ENCODE measurements at places on chromosomes 11 and 22.

DNA sequence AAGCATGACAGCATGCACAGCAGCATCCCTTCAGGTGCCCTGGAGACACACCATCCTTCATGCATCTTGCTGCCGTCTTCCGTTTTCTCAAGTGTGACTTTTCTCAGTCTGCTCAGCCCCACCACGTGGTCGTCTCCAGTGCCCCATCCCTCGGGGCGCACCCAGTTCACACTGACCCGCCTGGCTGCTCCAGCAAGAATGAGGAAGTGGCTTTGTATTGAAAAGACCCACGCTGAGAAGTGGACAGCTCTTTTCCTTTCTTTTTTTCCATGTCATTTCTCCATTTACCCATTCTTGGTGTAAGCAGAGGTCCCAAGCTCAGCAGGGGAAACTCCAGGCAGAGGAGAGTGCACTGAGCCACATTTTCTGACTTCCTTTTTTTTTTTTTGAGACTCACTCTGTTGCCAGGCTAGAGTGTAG is 14.5 kb downstream of the SERPINH1 start:
- peak; percentile 61 for DNase-seq

- no peak for DNase-seq
Measured at GRCh38 chr11:3197878-3198528, 20.6 kb downstream of the MRGPRG start.

- DNase-seq: peak; percentile 93
Measured at GRCh38 chr22:24189249-24190158, 8.2 kb downstream of the SUSD2 start.

DNA sequence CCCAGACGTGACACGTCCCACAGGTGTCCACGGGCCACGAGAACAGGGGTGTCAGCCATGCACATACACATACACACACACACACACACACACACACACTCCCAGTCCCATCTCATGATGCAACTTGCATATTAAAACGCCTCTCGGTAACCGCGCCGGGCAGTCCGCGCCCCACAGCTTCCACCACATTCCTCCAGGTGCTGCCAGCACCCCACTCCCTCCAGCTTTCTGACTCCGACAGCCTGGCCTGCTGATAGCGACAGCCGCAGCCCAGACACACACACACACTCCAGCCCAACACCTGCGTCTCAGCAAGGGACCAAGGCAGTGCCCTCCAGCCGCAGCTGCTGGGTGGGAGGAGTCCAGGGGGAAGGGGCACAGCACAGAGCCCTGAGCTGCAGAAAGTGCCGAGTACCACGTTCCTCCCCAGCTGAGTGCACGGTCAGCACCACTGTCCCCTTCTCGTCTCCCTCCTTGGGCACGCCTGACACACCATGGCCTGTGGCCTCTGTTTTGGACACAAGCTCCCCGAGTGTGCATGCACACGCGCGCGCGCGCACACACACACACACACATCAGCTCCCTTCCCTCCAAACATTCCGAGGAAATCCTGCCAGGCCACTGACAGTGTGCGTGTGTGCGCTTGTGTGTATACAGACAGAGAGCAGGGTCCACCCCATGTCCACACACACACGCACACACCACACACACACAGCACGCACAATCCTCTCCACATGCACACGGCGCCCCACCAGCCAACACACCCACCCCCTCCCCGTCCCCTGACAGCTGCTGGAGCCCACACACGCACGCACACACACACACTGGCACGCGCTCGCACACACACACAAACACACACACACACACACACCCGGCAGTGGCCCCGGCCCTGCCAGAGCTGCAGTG is 1.2 kb downstream of the ELFN2 start:
- DNase-seq: peak; percentile 13

GRCh38 chr22:33737662-33738061 is 182.6 kb downstream of the LARGE1 start:
- DNase-seq: no peak

- DNase-seq: no peak
Measured at GRCh38 chr22:26362471-26362870, 66.6 kb upstream of the ASPHD2 start.

- no peak for DNase-seq
Measured at GRCh38 chr11:92782806-92783205, 186.6 kb upstream of the MTNR1B start.

DNA sequence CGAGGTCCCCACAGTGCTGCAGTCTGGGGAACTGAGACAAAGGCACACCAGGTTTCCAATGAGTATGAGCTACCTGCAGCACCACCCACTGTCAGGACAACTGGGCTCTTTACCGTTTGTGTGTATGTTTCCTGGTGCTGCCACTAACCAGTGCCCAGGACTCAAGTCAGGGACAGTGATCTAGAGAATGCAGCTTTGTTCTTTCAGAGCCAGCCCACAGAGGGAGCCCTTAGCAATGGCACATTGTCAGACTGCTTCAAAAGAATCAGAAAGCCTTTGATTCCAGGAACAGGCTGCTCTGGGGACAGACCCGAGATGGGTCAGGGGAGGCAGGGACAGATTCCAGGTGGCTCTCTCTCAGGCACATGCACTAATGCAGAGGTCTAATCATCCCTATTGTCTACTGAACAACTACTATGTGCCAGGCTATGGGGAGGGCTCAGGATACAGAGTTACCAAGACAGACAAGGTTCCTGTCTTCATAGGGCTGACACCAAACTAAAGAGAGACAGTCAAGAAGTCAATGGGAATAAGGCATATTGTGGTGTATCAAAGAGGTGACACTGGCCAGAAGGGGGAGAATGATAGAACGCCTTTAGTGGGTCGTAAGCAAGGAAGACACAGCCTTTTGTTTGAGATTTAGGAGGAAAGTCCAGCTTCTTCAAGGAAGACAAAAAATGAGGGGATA is 103.7 kb downstream of the VPREB1 start:
- DNase-seq: no peak

GRCh38 chr11:125874556-125875124 is 12.8 kb upstream of the HYLS1 start:
- DNase-seq: peak; percentile 63

- DNase-seq: peak; percentile 3
Measured at GRCh38 chr11:5891216-5891800, 1.7 kb upstream of the OR52E5 start.

DNA sequence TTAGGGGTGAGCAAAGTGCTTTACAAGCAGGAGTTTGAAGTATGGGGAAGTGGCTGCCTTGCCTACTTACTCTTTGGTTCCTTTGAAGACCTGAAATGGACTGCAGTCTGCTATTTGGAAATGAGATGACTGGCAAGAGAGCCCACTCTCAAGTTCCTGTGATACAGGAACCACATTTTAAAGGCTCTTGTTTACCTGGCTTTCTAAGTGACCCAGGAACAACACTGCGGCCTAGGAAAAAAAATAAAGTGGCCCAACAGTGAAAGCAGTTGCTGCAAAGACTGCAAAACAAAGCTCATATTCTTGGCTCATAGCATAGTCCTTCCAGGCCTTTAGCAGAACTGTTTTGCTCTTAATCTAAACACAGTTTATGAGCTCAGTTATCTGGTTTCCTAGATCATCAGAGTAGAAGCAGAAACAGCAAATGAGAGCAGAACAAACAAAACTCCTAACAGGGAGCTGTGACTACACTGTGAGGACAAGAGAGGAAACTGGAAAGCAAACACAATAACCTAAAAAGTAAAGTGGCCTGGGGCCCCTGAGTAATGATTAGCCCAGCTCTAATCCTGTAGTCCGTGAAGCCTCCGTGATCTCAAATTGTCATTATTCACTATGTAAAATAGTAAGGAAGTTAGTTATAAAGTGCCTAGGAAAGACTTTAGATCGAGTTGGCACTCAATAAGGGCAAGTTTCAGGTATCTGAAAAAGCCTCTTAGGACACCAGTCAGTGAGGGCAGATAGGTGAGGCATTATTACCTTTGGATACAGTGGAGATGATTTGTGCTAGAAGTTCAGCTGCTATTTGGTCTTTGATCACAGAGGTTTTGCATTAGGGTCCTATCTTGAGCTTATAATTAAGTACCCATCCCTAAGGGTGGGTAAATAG is 11.5 kb downstream of the CCDC117 start:
- DNase-seq: no peak

DNA sequence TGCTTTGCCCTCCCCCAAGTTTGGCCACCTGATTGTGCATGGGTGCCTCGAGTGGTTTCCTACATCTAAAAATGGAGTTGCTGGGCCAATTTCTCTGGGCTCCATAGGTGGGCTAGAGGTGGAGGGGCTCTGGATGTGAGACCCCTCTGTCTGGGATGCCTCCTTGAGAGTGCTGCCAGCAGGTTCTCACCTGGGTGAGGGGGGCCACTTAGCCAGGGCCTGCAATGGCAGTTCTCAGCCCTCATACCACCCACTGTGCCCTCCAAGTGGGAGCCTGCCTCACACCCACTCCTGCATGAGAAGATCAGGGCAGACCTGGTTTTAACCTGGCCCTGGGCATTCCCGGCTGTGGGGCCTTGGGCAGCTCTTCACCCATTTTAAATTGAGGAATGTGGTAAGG is 83.9 kb downstream of the CABIN1 start:
- no peak for DNase-seq

GRCh38 chr22:21624120-21624879 is 5.5 kb downstream of the YDJC start:
- no peak for DNase-seq

GRCh38 chr11:46215208-46215931 is 62.1 kb upstream of the CREB3L1 start:
- no peak for DNase-seq

GRCh38 chr11:66322732-66323427 is 6.0 kb upstream of the CD248 start:
- DNase-seq: no peak

DNA sequence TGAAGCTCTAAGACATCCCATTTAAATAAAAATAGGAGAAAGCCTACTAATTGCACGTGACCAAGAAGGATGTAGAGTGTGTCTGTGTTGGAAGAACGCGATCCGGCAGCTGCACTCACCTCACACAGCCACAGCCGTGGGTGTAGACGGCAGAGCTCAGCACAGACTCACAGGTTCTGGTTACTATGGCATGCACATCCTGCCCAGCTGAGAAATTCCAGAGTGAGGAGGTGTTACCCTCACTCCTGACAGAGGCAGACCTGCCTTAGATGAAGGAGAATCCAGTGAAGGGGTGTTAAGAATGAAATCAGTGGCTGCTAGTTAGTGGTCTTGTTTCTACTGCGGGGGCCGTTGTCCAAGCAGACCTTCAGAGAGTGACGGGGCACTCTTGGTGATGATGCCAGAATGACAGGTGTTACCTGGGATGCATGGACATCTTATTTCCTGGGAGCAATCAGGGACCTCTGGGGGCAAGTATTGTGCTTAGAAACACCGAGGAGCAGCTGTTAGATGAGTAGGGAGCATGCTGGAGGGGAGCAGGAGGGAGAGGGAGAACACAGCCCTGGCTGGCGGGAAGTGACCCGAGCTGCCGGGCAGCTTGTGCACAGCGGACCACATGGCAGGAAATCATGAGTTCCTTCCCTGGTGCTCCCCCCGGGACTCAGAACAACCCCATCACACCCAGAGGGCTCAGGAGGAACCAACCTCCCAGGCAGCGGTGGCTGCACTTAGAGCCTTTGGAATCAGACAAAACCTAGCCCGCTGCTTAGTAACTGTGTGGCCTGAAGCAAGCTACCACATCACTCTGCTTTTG is 12.3 kb downstream of the KCNJ5 start:
- DNase-seq: no peak

DNA sequence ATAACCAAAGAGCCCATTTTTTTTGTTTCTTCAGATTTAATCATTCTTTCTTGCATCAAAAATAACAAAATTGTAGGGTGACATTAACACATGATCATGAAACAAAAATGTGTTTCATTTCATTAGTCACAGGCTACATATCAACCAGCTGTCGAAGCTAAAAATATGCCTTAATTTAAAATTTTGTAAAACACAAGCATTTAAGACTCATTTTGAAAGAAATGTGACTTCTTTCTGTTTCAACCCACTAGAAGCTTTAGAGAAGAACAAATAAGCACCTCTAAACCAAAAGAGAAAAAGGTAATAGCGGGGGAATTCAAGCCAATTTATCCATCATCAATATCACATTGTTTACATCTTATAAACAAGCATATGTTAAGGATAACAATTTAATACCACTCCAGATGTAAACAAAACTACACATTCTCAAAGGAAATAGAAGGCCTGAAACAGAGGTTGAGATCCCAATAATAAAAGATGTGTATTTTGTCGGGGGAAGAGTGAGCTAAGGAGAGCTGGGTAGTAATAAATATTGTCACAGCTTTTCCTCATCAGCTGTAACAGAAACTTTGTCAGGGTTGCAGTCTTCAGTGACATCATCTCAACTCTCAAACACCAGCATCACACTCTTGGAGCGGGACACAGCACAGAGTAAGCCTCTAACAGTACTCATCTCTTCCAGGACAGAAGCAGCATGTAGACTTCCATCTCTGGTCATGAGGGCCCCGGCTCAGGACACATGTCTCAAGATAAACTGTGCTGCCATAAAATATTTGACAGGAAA is 42.0 kb downstream of the ALG9 start:
- no peak for DNase-seq

- DNase-seq: no peak
Measured at GRCh38 chr11:63621071-63621470, 6.8 kb upstream of the PLAAT3 start.

GRCh38 chr22:45421349-45422055 is 8.0 kb downstream of the RIBC2 start:
- no peak for DNase-seq

DNA sequence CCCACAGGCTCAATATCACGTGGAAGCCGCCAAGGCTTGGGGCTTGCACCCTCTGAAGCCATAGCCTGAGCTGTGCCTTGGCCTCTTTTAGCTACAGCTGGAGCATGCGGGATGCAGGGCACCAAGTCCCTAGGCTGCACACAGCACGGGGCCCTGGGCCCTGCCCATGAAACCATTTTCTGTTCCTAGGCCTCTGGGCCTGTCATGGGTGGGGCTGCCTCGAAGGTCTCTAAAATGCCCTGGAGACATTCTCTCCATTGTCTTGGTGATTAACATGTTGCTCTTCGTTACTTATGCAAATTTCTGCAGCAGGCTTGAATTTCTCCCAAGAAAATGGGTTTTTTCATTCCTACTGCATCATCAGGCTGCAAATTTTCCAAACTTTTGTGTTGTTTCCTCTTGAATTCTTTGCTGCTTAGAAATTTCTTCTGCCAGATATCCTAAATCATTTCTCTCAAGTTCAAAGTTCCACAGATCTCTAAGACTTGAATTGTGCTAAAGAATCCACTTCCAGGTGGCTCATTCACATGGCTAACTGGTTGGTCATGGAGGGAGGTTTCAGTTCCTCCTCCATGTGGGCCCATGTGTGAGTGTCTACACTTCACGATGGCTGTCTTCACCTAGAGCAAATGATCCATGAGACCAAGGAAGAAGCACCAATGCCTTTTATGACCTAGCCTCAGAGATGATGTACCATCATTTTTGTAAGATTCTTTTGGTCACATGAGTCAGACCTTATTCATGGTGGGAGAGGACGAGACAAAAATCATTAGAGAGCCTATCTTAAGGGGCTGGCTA is 7.4 kb upstream of the CREBZF start:
- DNase-seq: no peak

- DNase-seq: no peak
Measured at GRCh38 chr11:29320196-29320595, 696.6 kb downstream of the KCNA4 start.

- no peak for DNase-seq
Measured at GRCh38 chr11:110287537-110287936, 8.9 kb downstream of the RDX start.

GRCh38 chr22:45672564-45673481 is 1.2 kb downstream of the ATXN10 start:
- no peak for DNase-seq

- no peak for DNase-seq
Measured at GRCh38 chr11:66417000-66417399, 3.8 kb upstream of the NPAS4 start.

GRCh38 chr22:50545522-50546325 is at the start of gene KLHDC7B:
TSS of gene KLHDC7B (plus strand) at chr22:50545899. CDS start at chr22:50546244, 345 bp downstream.
- no peak for DNase-seq
